ENCODE measurements at places on chromosomes 1 and 21.
A peak's percentile ranks its signal among the peaks of the same experiment; 100 is the strongest.

DNA sequence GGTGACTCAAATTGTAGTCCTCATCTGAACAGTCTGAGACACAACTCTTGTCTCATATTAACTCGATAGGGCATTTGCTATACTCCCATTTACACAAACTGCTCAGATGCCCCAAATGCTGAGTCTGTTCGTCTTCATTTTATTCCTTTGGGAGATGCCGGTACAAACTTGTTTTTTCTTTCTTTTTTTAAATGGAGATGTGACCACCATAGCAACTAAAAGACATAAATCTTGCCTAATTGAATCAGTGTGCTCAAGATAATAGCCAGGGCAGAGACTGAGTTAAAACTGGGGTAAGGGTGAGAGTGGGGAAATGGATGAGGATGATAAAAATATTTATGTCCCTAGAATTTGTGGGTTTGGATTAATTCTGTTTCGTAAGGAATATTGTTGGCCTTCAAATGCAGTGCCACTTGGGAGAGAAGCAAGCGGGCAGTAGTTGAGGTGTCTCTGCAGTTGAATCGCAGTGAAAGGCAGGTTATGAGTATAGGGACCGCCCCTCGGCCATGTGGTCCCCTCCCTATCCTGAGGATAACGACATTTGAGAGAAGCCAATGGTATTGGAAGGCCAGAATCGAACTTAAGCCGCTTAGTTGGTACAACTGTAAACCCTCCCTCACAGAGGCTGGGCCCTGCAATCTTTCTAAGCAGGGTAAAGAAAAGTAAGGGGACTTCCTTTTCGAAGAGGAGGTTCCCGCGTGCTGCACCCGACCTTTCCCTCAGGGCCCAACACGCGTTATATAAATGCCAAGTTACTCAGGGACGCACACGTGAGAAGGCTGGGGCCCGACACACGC lies 859 bp upstream of the LRRC8B start:
- peak; percentile 41 for DNase-seq

DNA sequence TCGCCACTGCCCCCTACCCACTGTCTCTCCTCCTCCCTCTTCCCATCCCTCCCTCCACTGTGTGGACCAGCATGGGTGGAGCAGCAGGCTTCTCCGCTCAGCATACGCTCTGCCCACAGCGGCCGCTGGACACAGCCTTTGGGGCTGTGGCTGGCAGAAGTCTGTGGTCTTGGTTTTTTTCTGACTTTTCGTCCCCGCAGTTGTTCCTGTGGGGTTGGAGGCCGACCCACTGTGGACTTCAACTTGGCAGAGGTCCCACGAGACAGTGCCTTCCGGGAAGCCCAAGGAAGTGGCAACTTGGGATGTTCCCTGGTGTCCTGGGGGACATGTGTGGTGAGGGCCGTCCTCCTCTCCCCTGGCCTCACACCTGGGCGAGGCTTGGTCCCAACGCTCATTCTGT lies 162.5 kb upstream of the C1orf174 start:
- no peak for DNase-seq

DNA sequence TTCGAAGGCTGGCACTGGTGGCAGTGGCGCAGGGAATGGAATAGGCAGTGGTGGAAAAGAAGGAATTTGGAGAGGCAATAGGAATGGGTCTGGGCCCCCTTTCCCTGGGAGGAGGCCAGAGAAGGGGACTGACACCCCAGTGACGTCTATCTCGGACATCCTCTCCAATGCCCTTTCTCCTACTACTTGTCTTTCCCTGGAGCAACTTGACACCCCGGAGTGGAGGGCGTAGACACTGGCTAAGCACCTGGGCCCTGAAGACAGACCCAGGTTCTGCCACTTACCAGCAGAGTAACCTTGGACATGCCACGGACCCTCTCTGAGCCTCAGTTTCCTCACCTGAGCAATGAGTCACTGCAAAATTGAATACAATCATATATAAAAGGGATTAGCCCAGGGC lies 86.8 kb downstream of the CAMK2N1 start:
- no peak for DNase-seq

- DNase-seq: no peak
Measured at GRCh38 chr1:78229344-78229743, 183.6 kb downstream of the GIPC2 start.

DNA sequence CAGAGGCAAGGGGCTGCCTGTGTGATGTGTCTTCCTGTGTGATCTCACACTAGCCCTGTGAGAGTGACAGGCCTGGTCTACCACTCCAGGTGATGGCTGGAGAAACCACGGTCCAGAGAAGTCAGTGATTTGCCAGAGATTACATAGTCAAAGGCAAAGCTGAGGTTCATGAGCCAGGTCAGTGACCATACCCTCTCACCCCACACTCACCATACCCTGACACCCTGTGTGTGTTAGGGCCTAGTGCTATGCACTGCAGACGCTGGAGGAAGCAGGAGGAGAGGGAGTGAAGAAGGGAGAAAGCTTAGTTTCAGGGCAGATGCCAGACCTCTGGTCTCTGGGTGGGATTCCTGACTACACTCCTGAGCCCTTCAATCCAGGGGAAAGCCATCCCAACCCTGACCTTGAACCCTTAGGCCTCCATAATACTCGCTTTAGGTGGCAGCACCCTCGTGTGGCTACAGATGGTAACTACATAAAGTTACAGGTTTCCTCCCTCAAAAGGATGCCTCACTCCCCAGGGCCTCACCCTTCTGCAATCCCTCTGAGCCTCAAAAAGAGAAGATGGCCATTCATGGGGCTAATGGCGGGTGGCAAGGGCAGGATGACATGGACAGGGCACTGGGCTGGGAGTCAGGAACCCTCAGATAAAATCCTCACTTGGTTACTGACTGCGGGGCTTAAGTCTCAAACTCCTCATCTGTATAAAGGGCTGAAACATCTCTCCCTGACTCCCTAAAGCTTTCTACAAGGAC lies 20.8 kb upstream of the SDC3 start:
- no peak for DNase-seq

DNA sequence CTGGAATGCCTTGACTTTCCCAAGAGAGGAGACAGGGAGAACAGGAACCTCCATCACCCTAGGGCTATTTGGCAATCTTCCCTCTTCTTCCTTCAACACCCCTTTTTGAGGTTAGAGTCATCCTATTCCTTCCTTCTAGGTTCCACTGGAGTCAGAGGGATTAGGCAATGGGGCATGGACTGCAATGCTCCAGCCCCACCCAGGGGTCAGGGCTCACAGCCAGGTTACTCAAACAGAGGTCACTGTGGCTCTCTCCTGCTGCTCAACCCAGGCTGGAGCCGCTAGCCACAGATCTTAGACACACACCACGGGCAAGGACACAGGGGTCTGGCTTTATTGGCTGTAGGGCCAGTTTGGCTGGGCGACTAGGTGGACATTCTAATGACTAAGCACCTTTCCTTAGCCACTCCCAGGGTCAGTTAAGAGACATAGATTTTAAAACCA lies 145.5 kb upstream of the NRIP1 start:
- DNase-seq: no peak

DNA sequence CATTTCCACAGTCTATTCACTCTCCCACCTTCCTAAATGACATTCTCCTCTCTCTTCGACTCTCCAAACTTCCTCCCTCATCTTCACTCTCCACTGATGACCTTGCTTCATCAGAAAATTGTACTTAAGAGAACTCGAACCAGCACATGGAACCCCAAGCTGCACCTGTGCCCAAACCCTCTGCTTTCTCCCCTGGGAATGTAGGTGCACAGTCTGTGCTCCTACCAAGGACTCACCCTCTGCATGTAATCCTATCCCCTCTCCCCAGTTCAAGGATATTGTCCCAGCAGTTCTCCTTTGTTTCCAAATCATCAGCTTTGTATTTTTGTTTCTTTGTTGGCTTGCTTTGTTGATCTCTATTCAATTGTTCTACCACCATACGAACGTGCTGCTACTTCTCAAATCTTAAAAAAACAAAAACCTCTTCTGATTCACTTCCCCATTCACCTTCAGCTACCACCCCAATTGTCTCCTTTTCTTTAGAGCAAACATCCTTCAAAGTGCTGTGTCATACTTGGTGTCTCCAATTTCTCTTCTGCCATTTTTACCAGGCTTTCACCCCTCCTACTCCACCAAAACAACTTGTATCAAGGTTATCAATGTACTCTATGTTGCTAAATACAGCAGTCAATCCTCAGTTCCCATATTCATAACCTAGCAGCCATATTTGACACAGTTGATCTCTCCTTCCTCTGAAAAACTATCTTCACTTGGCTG lies 26.8 kb downstream of the RAB3B start:
- no peak for DNase-seq

- DNase-seq: no peak
Measured at GRCh38 chr1:155128755-155129473, 1.2 kb downstream of the EFNA1 start.

DNA sequence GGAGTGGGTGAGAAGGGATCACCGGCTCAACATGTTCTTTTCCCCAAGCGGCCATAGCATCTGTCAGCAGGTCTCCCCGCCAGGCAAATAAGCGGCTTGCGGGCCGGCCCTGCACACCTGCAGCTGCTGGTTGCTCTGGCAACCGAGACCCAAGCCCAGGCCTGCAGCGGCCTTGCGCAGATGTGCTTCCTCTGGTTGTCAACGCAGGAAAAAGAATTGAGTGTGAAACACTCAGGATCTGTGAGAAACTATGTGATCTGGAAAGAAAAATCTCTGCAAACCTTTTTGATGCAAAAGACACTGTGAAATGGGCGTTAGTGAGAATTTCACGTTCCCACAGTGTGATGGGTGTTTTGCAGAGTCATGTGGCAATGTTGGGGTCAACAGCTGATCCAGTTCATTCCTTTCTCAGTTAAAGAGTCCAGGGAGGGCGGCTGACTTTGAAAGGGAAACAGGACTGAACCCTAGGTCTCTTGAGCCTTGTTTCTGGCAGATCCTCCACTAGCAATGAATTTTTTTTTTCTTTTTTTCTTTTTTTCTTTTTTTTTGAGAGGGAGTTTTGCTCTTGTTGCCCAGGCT lies 28.4 kb downstream of the TOMM20 start:
- no peak for DNase-seq

DNA sequence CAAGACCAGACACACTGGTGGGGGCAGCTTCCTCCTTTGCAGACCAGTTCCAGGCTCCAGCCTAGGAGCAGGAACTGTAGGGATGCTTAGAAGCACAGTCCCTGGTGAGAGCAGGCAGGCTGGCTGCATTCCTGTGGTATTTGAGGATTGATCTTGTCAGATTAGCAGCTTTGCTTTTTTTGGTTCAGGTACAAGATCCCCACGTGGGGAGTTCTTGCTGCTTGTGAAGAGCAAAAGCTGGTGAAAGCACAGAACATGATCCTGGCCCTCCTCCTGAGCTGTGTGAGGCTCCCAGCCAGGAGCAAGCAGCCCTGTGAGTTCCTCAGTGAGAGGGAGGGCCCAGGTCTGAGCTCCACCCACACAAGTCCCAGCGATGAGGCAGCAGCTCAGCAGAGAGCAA lies 75.3 kb upstream of the ARTN start:
- DNase-seq: no peak

DNA sequence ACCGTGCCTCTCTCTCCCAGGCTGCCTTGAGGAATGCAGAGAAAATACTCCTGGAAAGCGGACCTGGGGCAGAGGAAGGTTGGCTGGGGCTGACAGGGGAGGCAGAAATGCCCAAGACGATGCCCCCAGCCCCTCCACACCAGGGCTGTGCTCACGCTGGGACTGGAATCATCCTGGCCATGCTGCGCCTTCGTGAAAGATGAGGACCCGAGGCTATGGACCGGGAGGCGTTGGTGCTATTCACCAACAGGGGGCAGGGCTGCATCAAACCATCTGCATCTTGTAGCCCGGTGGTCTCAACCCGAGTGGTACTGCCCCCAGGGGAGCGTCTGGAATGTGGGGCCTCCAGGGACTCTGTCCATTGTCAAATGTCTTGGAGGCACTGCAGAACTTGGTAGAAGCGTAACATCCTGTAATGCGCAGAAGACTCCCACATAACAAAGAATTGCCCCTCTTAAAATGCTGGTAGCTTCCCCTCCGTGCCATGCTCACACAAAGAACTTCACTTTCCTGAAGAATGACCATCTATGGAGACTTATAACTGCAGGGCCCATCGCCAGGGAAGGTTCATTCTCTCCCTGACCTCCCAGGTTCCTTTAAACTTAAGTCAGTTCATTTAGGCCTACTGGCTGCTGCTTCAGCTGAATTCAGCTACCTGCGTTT lies 251.2 kb downstream of the RRAGC start:
- peak; percentile 31 for DNase-seq

DNA sequence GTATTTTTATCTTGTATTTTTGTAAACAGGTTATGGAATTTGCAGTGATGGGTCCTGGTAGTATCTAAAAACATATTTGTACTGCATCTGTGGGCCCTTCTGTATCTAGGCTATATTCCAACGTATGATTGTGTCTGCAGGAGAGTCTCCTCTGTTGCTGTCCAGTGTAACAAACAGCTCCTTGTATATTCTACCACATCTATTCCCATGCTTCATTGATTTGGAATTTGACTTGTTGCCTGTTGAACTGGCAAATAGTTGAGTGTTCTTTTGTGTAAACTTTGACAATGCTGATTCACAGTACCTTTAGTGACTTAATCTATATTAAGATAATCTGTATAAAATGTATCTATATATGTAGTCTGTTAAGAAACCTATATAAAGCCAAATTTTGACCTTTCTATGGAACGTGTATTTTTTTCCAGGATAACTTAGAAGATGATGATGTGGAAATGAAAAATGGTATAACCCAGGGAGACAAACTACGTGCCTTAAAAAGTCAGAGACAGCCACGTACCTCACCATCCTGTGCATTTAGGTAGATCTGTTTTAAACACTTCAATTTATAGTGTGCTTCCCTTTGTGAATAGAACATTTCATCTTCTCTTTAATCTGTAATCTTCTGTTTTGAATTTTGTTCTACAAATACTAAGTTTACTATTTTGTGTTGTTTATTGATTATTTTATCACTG lies 43.4 kb upstream of the GPR88 start:
- DNase-seq: no peak

- DNase-seq: no peak
Measured at GRCh38 chr1:17162941-17163340, 42.0 kb upstream of the PADI1 start.

GRCh38 chr1:174788981-174789380 lies 210.8 kb upstream of the CACYBP start:
- no peak for DNase-seq

GRCh38 chr1:26994020-26994786 lies 711 bp downstream of the TRNP1 start:
- DNase-seq: no peak

DNA sequence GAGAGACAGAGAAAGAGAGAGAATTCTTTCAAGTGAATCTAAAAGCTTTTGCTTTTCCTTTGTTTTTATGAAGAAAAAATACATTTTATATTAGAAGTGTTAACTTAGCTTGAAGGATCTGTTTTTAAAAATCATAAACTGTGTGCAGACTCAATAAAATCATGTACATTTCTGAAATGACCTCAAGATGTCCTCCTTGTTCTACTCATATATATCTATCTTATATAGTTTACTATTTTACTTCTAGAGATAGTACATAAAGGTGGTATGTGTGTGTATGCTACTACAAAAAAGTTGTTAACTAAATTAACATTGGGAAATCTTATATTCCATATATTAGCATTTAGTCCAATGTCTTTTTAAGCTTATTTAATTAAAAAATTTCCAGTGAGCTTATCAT lies 117.6 kb downstream of the PTPRC start:
- DNase-seq: no peak

- no peak for DNase-seq
Measured at GRCh38 chr1:201737352-201738060, 91.5 kb upstream of the IPO9 start.

Data from NCI-H1930 (cell line).